Hypothalamus (tissue), 51 donors: ENCODE measurements at places on chromosomes 1 and 21.

DNA sequence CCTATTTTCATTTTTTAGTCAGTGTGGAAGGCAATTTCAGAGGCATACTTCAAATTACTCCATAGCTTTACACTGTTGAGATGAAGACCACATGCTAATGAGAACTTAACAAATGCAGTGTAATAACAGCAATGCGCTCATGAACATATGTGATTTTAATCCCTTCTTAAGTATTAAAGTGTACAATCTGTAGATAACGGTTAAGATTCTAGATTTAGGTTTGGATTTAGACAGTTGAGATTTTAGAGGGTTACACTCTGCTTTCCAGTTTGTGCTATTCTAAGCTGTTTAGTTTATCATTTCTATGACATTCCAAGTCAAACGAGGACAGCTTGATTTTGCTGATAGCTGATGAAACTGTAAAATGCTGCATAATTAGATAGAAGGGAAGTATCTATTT is 257.8 kb upstream of the CHRM3 start:
- no peak for DNase-seq

- no peak for DNase-seq
These were observed 4.9 kb upstream of the ZMYM6 start for GRCh38 chr1:35036621-35037020.

DNA sequence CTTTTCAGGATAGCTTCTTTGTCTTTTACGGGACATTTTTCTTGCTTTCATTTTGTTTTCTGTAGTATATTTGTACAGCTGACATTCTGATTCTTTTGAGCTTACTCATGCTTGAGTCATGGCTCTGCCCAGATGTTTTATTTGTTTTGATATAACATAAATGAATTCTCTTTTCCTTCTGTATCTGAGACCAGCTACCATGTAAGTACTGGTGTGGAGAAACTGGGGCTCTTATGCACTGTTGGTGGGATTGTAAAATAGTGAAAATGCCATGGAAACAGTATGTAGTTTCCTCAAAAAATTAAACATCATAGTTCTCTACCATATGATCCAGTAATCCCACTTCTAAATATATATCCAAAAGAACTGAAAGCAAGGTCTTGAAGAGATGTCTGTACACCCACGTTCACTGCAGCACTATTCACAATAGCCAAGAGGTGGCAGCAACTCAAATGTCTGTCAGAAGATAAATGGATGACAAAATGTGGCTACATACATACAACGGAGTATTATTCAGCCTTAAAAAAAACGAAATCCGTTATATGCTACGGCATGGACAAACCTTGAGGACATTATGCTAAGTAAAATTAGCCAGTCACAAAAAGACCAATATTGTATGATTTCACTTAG is 61.4 kb downstream of the EIF2B3 start:
- DNase-seq, result no peak

DNA sequence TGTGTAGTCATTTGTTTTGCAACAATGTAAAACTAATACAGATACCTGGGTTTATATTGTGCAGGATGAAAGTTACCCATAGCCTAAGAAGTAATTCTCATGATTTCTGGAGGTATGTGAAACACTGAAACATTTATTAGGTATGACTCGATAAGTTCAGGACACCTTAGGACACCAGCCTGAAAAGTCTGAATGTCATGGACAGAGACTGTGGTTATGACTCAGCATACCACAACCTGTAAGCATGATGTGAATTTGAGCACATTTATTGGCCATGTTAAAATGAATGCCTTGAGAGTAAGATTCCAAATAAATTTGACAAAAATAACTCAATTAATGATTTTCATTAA is 1471.7 kb upstream of the B3GALT2 start:
- no peak for DNase-seq

DNA sequence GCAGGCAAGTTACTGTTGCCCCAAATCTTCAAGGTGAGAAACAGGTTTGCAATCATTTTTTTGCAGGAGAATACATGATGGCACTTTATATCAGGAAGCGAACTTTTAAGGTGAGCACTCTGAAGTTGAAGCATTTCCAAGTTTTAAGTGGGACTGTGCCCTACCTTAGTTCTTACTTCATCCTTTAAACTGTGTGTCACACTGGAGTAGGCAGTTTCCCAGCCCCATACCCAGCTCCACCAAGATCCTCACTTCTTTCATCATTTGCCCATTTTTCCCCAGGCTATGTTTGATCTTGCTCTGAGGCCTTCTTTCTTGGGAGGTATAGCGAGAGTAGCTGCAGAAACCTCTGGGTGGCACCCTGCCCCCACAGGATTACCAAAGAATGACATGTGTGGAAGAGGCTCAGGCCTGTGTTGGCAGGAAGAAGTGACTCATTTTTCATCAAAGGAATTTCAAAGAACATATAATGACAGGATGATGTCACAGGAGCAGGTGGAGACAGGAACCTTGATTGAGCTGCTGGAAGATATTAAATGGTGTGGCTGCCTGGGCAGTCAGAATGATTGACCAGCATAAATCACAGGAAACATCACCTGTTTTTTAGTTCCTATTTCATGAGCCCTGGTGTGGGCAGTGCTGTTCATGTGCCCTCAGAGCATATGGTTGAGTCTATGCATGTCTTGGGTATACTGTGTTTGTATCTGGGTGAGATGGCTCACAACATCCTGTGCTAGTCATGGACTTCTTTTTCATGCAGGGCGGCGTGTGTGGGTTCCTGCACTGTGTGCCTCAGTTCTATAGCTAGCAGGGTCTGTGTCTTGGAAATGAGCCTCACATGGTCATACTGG is 20.8 kb upstream of the MACF1 start:
- DNase-seq, result no peak

- DNase-seq, result no peak
These were observed 5.0 kb downstream of the FAF1 start for GRCh38 chr1:50955116-50955515.

- no peak for DNase-seq
These were observed 36.5 kb downstream of the PIK3CD start for GRCh38 chr1:9687874-9688582.

DNA sequence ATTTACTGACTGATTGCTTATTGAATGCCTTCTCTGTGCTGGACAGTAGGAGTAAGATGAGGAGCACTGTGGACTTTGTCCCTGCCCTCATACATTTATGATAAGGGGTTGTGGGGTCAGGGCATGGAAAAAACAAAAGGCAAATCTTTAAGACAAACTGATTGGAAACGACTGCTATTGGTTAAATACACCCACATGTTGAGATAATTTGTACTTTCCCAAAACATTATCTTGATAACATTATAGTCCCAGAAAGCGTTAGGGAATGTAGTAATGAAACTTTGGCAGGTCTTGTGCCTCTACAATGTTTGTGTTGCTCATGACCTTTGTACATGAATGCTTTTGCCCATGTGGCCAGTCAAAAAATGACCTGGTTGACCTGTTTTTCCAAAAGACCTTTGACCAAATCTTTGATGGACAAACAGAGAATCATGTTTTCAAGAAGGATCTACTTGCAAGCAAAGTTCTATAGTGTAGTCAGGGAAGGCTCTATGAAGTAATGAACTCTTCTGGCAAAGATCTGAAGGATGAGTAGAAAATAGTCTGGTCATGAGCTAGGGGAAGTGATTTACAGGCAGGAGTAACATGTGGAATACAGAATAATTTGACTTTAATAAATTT is 50.9 kb downstream of the LEPR start:
- no peak for DNase-seq

DNA sequence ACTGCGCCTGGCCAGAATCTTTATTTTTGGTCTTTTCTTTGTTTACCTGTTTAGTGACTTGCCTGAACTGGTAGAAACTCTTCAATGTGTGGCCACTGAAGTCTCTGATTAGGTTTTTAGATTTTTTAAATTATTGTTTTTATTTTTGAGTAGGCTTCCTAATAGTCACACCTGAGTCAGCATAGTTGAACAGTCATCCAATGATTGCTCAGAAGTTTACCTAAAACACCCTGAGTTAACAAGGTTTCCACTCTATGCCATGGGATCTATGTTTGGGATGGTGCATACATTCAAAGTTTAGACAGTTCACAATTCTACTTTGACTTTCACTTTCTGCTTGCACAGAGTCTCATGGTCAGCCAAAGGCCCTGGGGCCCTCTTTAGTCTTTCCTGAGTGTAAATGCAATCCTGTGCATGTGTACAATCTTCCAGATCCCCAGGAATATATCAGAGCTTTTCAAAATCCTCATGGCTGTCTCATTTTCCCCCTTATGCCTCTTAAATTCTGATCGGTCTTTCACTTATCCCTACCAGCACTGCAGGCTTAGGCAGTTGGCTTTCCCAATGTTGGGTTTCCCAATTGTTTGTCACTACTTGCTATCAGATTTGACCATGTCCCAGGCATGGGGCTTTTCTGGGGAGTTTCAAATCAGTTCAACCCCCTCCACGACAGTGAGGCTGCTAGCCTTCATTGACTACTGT is 114.4 kb upstream of the RAB3GAP2 start:
- no peak for DNase-seq

DNA sequence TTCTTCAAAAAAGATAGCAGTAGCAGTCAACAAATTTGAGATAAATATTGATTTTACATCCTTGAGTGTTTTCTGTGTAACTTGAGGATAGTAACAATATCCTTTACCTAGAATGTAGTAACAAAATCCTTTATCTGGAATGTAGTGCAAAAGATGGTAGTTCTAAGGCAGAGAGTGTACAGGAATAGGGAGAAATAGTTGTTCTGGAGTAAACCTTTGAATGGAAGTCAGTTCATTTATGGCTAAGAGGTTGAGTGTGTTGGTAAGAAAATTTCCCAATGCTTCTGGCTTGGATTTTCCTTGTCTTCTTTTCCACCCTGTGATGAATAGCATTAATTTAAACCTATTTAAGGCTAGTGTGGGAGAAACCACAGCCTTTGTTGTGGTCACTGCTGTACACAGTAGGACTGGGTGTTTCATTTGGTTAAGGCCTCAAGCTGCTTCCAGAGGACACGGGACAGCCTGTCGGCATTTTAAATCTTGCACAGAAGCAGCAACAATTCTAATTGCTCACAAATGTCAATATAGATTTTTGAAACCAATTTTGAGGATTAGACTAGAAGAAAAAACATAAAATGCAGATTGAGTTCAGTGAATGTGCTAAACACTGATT is 11.3 kb downstream of the NFIA start:
- DNase-seq, result no peak

GRCh38 chr1:17086751-17087150 is 32.5 kb downstream of the PADI2 start:
- no peak for DNase-seq

- peak; percentile 54 for DNase-seq
These were observed 552 bp downstream of the UBR4 start for GRCh38 chr1:19209439-19209989.

DNA sequence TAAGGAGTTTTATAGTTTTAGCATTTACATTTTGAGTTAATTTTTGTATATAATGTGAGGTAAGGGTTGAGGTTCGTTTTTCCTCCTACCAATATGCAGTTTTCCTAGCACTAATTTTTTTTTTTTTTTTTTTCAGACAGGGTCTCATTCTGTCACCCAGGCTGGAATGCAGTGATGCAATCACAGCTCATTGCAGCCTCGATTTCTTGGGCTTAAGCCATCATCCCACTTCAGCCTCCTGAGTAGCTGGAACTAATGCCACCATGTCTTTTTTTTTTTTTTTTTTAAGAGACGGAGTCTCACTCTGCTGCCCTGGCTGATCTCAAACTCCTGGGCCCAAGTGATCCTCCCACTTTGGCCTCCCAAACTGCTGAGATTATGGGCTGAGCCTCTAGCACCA is 2.5 kb upstream of the UBASH3A start:
- no peak for DNase-seq

DNA sequence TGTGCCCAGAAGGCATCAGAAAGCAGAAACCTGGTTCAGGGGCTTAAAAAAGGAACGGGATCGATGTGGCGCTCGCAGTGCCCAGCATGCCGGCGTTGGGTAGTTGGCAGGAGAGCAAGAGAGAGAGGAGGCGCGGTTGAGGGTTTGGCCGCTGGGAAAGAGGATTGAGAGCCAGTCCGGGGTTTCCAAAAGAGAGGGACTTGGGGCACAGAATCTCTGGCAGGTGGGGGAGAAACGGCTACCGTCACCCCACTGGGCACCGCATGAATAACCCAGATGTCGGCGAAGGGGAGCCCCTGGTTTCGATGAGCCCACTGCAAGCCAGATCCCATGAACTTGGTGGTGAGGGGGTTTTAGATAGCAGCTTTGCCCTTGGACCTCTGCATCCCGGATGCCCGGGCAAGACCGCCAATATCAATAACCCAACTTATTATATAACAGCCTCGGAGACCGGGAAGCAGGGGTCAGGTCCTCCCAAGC is 60.4 kb upstream of the ACOT11 start:
- no peak for DNase-seq

DNA sequence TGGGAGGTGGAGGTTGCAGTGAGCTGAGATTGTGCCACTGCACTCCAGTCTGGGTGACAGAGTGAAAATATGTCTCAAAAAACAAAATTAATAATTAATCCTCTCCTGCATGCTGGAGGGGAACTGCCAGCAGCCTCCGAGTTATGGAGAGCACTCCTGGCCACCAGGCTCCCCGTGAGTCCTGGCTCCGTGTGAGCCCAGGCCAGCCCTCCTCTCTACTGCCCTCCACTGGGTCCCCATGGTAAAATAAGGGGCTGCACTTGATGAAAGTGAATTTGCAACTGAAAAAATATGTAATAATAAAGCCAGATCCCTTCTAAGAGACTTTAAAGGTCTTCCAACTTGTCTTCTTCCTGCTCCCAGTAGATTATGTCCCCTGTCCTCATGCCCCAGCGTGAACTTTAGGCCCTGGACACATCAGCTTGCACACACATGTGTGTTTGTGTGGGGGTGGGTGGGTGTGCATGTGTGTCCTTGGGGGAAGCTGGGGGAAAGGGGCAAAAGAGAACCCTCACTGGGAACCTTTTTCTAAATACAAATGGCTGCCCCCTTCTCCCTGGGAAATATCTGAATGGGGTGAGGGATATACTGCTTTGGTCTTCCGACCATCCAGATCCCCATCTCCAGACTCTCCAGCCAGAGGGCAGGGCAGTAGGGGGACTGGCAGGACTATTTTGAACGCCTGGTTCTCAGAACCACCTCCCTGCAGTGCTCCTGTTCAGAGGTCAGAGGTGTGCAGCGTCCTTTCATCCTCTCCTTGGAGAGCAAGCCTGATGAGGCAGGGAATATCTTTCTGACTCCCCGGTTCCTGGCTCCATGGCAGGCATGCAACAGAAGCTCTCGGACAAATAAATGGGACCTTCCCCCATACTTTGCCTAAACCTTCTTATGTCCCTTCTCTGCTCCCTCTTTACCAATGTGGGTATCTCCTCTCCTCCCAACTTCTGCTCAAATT is 26.2 kb downstream of the NEK2 start:
- no peak for DNase-seq

GRCh38 chr1:39305555-39305954 is 101.1 kb downstream of the MACF1 start:
- DNase-seq, result no peak

DNA sequence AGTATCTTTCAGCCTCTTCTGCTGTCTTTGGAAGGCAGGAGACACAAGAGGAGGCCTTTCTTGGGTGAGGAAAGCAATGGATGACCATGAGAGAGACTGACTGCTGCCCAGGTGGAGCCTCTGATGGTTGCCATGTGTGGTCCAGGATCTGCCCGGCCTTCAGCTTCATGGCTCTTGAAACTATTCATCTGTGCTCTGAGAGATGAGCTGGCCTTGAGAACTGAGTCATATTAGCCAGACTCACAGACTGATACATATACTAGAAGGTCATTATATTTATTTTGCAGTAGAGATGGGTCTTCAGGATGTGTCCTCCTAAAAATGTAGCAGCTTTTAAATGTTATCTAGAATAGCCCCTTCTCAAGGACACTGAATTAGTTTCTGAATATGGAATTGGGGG is 33.7 kb downstream of the PTGFRN start:
- DNase-seq, result no peak
